ENCODE measurements at places on chromosomes 6 and 20. TPM values are rescaled to one million over a fixed set of nuclear protein-coding genes. Genes with fewer than 3 reads are reported as not detected.

- DNase-seq = peak; percentile 43
These were observed at the start of gene LIN28B for GRCh38 chr6:104956731-104957294. LIN28B (plus strand) TSS chr6:104957107; CDS start chr6:104957251, 144 bp downstream.

- no peak for DNase-seq
These were observed 347.0 kb upstream of the HSF2 start for GRCh38 chr6:122052346-122052900.

DNA sequence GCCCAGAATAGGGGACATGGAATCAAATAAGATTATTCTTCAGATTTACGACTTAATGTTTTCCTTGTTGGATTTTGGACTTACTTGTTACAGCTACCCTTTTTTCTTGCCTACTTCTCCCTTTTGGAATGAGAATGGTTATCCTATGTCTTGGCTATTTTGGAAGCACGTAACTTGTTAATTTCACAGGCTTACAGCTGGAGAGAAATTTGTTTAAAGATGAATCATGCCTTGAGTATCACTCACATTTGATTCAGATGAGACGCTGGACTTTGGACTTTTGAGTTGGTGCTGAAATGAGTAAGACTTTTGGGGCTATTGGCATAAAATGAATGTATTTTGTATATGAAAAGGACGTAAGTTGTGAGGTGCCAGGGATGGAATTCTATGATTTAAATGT is 83.3 kb downstream of the SMPDL3A start:
- DNase-seq = no peak

DNA sequence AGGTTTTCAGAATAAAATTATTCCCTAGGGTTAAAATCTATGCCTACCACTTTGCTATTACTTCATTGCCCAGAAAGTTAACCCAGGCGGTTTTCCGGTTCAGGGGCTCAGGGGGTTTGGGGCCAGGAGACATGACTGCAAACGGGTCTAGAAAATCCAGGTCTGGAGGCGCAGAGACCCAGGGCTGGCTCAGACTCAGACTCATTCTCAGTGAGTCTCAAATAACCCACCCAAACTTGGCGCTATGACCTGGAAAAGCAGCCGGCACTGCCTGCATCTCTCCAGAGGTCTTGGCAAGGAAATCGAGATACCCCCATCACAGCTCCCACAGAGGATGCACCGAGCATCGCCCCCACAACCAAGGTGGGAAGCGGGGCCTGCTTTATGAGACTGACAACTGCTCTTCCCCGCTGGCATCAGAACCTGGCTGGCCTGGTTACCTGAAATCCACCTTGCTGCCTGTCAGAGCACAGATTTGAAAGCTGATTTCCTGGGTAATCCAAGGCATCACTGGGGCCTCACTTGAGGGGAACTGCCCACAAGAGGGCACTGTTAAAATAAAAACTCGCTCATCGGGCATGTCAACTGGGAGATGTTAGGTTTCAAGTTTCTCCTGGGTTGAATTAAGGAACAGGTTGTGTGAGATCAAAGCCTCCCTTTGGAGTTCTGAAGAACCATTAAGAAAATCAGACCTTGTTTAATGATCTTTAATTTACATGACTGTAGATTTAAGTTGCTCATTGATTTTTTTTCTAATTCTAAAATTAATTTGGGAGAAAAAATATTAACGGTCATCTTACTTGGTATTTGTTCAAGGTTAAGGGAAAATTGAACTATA is 55.1 kb downstream of the KIF16B start:
- DNase-seq = peak; percentile 60

GRCh38 chr6:88914180-88914579 is 49.2 kb downstream of the RNGTT start:
- no peak for DNase-seq

DNA sequence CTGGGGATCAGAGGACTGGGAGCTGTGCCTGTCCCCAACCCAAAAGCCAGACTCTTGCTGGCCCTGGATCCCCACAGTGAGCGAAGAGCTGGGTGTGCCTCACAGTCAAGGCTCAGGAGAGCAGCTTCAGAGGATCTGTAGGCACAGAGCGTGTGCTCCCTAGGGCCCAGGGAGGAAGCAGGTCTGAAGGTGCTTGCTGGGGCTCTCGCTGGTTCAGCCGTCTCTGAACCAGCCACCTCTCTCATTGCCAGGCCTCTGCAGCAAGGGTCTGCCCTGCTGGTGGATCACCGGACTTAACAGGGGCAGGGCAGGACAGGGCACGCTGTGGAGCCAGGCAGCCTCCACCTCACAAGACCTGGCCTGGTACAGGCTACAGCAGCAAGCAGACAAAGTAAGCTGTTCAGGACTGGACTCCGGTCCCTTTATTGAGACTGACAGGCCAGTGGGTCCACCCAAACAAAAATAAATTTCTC is 13.8 kb downstream of the PCIF1 start:
- DNase-seq = no peak

DNA sequence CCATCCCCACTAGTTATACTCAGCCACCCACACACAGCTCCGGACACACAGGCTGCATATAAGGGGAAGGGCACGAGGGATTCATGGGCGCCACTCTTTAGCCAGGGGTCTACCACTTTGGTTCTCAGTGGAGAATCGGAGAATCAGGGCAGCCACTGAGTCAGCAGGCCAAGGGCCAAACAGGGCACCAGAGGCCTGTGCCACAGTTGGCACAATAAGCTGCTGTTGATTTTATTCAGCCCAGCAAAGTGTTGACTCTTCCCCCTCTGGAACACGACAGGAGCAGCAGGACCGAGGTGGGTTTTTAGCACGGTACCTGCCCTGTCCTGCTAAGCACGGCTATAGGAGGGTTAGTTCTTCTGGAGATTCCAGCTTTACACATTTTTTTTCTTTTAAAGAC is 48.3 kb downstream of the GJA10 start:
- no peak for DNase-seq

Gene GPR63
- total RNA-seq = 0.02 TPM

Gene LCA5
- 4.6 TPM for total RNA-seq

Gene GPR6
- total RNA-seq = not detected

Gene MRAP2
- 3.5 TPM for total RNA-seq

Gene NMBR
- not detected for total RNA-seq

Gene CCHCR1
- 20.2 TPM for total RNA-seq

Gene SIRPD
- not detected for total RNA-seq
